Jurkat, Clone E6-1 (cell line): ENCODE measurements at places on chromosomes 5 and 9.

DNA sequence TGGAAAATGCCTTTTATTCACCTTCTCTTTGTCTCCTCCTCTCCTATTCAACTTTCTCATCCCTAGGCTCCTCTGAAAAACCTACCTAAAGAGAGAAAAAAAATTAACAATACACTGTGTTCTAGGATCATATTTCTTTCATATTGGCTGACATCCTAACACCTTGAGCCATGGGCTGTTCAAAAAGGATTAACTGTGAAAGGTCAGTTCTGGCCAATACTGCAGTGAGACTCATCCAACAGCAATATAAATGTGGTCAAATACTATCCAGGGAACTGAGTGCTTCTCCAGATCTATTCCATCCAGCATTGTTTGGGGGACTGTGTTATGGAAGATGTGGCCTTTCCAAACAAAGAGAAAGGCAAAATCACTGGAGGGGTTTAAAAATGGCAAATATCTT is 131.1 kb upstream of the MOCS2 start:
- DNase-seq, result no peak

- no peak for DNase-seq
Measured at GRCh38 chr9:35731415-35732184, 395 bp downstream of the TLN1 start.

DNA sequence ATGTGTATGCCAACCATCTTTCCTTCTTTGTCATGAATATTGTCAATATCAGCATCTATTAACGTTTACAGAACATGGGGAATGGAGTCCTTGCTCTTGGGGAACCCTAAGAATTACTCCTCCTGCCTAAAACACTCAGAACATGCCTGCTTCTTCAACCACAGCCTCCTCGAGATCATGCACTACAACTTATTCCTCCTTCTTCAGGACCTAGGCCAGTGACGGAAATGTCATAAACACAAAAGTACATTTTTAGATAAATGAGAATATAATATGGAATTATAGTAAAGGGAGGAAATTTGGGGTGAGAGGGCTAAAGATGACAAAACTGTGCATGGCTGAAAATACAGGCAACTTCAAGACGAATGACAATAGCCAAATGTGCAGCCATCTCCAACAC is 3.1 kb upstream of the IFNK start:
- DNase-seq, result no peak

DNA sequence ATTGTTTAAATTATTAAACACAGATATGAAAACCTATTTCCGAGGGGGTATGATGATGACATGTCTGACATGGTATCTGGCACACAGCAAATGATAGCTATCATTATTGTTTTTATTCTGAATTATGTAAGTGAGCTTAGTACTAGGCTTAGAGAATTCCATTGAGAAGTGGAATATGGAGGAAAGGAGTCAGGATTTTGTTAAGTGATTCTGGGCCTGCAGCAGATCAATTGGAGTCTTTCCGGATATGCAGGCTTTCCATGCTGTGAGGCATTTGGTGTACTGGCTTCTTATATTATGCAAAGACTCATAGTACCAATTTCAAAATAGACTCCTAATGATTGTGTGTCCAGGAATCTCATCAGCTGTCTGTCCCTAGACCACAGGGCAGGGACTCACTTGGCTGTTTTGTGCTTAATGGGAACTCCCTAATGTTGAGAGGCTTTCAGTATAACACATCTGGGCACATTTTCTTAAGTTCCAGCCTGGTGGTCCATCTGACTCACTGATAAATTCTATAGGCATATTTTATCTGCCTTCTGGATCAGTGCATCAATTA is 180.0 kb upstream of the KLF9 start:
- DNase-seq, result no peak

- no peak for DNase-seq
Measured at GRCh38 chr5:67196537-67197059, at the start of gene CD180. CD180 (minus strand) TSS chr5:67196799; CDS start chr5:67196641, 158 bp downstream.

- no peak for DNase-seq
Measured at GRCh38 chr9:89358985-89359384, 40.7 kb downstream of the SECISBP2 start.

GRCh38 chr5:77958642-77959330 is 182.6 kb upstream of the TBCA start:
- no peak for DNase-seq

DNA sequence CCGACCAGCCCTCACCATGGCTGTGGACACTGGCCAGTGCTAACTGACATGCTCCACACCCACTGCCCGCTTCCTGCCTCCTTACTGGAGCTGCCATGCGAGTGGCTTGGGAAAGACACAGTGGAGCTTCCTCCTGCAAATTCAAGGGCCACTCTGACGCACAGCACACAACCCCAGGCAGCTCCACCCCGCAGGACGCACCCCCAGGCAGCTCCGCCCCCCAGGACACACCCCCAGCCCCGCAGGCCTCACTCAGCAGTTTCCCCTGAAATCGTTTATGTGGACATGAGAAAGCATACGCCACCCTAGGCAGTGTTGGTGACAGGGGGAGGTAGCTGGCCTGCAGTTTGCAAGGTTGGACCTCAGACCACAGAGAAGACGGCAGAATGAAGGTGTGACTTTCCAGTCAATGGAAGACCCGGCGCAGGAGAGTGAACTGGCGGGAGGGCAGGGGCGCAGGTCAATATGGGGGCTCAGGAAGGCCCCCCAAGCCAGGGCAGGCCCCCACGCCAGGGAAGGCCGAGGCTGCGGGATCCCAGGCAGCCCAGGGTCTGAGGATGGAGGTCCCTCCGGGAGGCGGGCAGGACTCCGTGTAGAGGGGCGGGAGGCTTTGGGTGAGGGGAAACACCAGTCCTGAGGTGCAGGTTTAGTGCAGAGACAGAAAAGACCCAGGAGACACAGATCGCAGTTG is 21.6 kb downstream of the LPCAT1 start:
- peak; percentile 37 for DNase-seq

GRCh38 chr9:112037281-112038016 is 137.6 kb downstream of the SUSD1 start:
- DNase-seq, result peak; percentile 98

DNA sequence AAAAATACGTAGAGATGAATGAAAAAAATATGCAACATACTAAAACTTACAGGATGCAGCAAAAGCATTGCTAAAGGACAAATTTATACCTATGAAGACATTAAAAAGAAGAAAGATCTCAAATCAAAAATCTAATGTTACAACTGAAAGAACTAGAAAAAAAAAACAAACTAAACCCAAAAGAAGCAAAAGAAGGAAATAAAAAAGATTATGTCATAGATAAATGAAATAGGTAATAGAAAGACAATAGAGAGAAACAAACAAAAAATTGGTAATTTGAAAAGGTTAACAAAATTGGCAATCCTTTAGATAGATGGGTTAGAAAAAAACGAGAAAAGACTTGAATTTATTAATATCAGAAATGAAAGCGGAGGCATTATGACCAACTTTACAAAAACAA is 1000.2 kb downstream of the TLE4 start:
- DNase-seq, result no peak

- no peak for DNase-seq
Measured at GRCh38 chr5:65133477-65134110, 348.1 kb downstream of the ADAMTS6 start.

DNA sequence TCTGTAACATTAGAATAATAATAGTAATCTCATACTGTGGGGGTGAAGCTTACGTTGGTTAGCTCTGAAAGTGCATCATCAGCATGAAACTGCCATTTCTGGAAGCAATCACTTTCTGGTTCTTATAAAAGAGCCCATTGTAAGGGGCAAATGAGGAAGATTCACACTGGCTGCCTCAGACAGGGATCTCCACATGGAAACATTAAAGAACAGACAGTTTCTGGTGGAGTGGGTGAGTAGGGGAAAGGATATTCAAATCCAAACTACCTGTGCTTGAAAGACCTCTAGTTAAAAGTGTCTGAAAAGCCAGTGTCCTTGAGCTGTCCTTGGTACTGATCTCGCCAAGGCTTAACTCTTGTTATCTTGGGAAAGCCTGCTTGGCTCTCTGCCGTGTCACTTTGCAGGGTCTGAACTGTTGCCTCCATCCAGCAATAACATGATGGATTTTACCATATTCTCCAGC is 19.1 kb upstream of the SLC31A2 start:
- DNase-seq, result peak; percentile 50

GRCh38 chr5:163544836-163545235 is 39.4 kb downstream of the MAT2B start:
- no peak for DNase-seq

DNA sequence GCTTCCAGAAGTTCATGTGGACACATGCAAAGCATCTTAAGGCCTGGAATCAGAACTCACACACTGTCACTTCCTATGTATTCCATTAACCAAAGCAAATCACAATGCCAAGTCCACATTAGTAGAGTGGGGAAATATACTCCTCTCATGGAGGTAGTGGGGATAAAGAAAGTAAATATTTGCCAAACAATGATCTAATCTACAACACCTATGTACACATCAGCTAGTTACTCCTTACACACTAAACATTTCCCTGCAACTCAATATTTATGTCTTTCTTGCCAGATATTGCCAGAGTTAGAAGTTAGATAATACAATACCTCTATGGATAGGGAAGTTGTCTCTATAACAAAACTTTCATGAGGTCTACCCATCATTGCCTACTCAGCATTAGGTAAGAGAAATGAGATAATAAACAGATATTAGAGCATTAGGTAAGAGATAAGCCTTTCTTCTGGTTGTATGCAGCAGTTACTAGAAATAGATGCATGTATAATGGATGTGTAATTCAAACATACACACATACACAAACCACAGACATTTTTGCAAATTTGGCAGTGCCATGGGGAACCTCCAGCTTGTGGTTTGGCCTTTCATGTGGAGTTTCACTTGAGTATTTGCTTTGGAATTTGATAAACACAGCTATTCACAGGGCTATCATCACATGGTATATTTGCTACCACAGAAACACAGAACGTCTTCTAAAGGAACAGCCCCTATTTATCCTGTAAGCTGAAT is 196.5 kb downstream of the TLE1 start:
- DNase-seq, result peak; percentile 10

DNA sequence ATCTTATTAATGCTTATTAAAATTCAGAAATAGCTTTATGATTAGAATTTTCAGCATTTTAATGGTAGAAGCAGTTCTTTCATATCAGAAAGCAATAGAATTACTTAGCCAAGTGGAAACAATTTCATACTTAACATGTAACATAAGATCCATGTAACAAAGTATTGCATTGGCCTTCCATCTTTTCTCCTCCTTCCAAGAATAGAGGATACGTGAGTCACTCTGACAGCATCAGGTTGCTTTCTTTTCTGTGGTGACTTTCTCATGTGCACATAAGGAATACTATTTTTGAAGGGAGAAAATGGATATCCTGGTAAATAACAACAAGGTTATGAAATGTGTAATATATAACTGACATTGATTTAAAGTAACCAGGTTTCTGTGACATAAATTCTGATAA is 272.2 kb downstream of the ANXA1 start:
- DNase-seq, result no peak

GRCh38 chr5:175657593-175658271 is at the start of gene HRH2:
HRH2 (plus strand) TSS chr5:175658071; CDS start chr5:175683234, 25,163 bp downstream.
- no peak for DNase-seq
